ENCODE measurements at places on chromosomes 4 and X. TPM values are rescaled to one million over a fixed set of nuclear protein-coding genes. Genes with fewer than 3 reads are reported as not detected.

The GC gene
- total RNA-seq = not detected

The SPANXD gene
- not detected for total RNA-seq

The MAGEC2 gene
- total RNA-seq = not detected

The NXF2 gene
- not detected for total RNA-seq

The EDNRA gene
- 3.2 TPM for total RNA-seq

The TMSB15A gene
- total RNA-seq = 64.7 TPM

The RTL9 gene
- 0.30 TPM for total RNA-seq

The OCIAD1 gene
- 96.8 TPM for total RNA-seq
